ENCODE measurements at places on chromosomes 1 and 21. TPM values are rescaled to one million over a fixed set of nuclear protein-coding genes. Genes with fewer than 3 reads are reported as not detected.

DNA sequence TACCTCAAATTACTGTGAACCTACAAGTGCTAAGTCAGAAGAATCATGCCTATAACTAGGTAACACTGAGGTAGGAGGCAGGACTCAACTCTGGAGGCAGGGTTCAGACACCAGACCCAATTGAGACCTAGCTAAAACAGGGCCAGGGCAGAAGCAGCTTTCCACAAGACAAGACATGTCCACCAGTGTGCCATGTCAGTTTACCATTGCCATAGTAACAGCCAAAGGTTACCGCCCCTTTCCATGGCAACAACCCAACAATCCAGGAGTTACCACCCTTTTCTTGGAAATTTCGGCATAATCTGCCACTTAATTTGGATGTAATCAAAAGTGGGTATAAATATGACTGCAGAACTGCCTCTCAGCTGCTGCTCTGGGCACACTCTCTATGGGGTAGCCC lies 432.3 kb downstream of the DPYD start:
- DNase-seq, result no peak

GRCh38 chr1:152034654-152035538 lies 1.9 kb downstream of the S100A11 start:
- DNase-seq, result peak; percentile 60

DNA sequence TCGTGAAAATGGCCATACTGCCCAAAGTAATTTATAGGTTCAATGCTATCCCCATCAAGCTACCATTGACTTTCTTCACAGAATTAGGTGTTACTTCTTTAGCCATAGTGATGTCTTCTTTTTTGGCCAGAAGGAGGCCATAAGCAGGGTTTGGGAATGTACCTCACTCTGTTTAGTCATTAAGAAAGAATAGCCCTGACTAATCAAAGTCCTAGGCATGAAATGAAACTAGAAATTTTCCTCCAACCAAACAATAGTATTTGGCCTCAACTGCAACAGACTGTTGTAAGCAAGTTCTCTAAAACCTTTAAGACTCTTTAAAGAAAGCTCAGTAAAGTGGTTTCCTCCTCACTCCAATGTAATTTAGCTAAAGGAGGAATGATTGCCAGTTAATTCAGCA lies 163.9 kb downstream of the AKT3 start:
- no peak for DNase-seq

DNA sequence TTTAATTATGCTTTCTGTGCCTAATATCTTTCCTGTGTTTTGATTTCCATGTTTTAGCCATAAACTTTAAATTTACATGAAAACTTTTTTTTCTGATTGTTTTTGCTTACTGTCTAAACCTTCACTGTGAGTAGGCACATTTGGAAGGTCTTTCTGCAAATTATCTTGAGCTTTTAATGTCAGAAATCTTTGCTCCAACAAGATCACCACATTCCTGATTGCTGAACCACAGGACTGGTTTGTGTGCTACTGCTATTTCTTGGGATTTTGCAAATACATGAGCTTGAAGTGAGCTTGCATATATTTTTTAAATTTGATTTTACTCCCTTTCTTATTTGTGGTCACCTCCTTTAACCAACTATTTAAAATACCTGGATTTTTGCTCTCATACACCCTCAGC lies 61.3 kb downstream of the PTBP2 start:
- DNase-seq, result no peak

AGRN gene
- 14.8 TPM for total RNA-seq

FCGR3A gene
- total RNA-seq, result 53.7 TPM

Data from left cardiac atrium (tissue), 4 donors.